ENCODE measurements at places on chromosomes 11 and 22.
A peak's percentile ranks its signal among the peaks of the same experiment; 100 is the strongest.

GRCh38 chr11:88454881-88455280 is 117.3 kb upstream of the CTSC start:
- no peak for DNase-seq

DNA sequence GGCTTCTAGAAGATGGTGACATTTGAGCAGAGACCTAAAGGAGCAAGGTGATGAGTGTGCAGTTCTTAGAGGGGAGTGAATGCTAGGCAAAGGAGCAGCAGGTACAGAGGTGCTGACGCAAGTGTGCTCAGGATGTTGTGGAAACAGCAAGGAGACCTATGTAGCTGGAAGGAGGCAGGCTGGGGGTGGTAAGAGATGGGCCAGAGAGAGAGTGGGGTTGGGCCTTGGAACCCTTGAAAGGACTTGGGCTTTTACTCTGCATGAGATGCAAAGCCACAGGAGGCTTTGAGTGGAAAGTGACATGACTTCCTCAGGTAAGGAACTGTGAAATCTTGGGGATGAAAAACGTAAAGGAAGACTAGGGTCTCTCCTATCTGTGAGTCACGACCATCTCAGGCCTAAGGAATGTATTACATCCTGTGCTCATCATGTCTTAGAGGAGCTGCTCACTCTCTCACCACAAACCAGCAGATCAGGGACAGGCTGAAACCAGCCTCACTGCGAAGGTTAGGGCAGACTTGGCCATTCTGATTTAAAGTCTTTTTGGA is 65.4 kb downstream of the MICAL2 start:
- DNase-seq, result no peak

- no peak for DNase-seq
Observed at GRCh38 chr11:99349151-99349673, 328.5 kb downstream of the CNTN5 start.

DNA sequence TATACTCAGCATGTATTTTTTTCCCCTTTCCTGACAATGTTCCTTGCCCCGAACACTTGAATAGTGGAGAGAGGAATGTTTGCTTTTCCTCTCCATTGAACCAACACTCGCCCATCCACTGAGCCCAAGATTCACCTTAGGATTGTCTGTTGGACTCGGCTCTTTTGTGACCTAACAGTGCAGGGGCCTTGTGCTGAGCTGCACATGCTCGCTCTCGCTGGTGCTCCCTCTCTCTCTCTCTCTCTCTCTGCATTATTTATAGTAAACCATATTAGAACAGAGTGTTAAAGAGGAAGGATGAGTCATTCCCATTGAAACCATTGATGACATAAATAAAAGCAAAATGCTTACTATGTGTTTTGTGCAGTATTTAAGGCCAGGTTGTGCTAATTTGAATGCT is 20.7 kb downstream of the ZBTB16 start:
- peak; percentile 50 for DNase-seq

DNA sequence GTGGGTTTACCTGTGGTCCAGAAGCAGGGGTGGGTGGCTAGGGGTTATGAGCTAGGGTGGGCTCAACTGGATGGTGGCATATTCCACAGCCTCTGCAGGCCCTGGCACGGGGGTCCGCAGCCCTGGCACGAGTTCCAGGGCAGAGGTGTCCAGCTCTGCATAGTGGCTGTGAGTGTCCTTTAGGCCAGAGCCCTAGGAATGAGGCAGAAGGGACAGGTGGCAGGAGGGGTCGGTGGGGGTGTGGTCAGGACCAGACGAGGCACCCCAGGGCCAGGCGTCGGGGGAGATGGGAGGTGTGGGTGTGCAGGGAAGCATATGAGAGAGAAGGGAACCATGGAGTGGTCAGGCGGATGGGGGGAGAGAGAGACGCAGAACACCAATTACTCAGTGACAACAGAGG is 99.9 kb downstream of the NECTIN1 start:
- no peak for DNase-seq

DNA sequence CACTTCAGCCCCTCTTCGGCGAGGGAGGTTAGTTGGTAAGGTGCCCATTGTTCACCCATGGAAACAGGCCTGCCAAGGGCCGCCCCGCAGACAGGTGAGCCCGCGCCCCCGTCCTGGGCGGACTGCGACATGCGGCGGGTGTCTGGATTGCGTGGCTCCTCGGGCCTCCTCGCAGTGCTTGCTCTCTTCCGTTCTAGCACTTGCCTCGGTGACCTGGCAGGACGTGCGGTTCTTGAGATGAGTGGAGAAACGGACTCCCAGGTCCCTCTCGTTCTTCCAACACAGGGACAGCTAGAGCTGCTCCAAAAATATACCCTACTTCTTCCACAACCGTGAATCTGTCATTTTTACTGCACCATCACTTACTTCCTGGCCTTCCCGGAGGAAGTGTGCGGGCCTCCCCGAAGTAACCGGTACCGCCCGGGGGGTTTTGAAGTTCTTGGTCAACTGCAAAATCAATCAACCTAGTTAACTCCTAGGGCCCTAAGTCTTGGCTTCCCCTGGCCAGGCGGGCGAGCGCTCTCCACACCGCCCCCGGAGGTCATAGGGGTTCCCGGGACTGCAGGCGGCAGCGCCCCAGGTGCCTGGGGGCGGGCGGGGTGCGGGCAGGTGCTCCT is 745 bp upstream of the ZBTB44 start:
- peak; percentile 38 for DNase-seq

DNA sequence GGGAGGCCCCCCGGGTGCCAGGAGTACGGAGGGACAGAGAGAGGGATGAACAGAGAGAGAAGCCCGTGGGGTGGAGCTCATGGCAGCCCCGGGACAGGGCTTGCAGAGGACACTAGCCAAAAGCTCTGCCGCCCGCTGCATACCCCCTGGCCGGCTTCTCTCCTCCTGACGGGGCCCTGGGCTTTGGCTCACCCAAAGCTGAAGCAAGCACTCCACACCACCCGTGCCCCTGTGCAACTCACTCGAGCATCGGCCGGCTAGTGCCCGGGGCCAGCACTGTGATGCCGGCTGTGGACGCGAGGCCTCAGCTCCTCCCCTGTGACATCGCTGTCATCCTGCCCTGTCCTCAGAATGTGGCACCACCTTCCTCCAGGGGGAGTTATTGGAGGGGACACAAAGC is 429.6 kb downstream of the BRD1 start:
- DNase-seq, result no peak

- no peak for DNase-seq
Observed at GRCh38 chr22:41127451-41127850, 35.1 kb downstream of the EP300 start.

DNA sequence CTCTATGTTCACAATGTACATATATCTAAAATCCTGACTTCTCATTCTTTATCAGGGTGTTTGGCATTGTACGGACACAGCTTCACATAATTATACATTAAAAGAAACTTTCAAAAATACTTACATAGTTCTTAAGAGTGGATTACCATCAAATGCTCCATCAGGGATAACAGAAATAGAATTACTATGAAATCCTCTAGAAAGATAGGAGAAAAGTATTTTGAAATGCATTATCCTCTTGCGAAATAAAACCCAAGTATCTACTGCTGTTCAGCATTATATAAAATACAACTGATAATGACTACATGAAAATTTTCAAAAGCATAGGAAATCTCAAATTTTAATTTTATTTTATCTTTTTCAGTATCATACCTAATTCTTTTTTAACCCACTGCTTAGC is 17.8 kb upstream of the CCDC34 start:
- no peak for DNase-seq

GRCh38 chr11:8070417-8071115 is 10.4 kb upstream of the TUB start:
- no peak for DNase-seq

DNA sequence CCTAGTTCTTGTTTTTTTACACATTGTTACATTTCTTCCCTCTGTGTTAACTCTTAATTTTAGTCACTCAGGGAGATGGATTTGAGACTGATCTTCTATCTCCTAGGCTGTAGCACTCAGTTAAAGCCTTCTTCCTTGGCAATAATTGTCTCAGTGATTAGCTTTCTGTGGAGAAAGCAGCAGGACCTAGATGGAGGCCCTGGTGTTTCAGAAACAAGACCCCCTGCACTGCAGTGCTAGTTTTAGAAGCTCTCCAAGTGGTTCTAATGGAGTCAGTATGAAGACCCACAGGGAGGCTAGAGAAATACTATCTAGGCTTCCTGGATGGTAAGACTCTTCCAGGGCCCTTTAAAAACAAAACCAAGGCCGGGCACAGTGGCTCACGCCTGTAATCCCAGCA is 4.1 kb upstream of the PC start:
- DNase-seq, result no peak

DNA sequence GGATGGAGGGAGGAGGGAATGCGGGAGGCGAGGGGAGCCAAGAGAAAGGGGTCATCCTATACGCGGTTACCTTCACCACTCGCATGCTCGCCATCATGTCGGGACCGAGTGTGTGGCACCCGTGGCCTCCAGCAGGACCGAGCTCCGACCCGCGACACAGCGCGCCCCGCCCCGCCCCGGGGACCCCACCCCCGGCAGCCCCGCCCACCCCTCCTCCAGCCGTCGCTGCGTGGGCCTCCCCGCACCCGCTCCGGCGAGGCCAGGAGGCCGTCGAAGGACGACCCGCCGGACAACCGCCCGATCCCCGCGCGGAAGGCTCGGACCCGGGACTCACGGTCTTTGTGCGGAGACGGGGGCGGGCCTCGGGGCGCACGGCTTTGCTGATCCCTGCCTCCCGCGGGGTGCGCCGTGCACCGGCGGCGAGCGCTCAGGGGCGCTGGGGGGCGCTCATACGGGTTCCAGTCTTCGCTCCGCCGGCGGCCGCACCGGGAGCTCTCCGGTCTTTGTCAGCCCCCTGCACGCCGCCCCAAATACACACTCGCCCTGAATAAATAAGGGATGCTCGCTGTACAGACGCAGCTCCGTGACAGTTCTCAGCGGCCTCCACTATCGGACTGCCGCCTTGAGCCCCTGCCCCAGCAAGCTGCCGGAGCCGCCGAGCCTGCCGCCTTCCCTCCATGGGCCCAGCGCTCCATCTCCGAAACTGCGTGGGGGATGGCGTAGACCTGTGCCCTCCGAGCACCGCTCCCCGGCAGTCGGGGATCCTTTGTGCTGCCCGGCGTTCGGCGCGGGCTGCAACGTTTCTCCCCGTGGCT is at the start of gene UBE2L6:
TSS of gene UBE2L6 (minus strand) at position 158 of the 815 bp plus-strand sequence. CDS start at position 97, 61 bp downstream.
- peak; percentile 49 for DNase-seq

GRCh38 chr22:31291481-31292235 is 630 bp downstream of the PIK3IP1 start:
- no peak for DNase-seq

- no peak for DNase-seq
Observed at GRCh38 chr11:122741613-122742300, 86.2 kb downstream of the UBASH3B start.

DNA sequence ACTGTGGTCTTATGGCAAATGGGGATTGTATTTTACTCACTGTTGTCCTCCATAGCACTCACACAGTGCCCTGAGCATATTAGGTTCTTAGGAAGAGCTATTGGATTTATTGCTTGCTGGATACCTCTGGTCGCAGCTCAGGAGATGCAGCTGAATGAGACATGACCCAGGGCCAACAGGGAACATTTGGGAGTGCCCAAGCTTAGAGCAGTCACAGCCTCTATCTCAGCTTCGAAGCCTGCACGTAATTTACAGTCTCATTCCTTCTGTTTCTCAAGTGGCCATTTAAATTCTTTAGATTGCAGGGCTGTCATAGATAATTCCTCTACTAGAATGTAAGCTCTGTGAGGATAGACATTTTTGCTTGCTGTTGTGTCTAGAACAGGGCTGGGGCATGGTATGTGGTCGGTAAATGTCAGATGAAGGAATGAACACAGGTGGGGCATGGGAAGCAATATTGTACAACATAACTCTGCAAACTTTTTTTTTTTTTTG is 192.8 kb downstream of the GRIK4 start:
- no peak for DNase-seq

- DNase-seq, result no peak
Observed at GRCh38 chr11:299081-299891, at the start of gene IFITM5. TSS of gene IFITM5 (minus strand) at chr11:299526. CDS start at chr11:299490, 36 bp downstream.

- DNase-seq, result no peak
Observed at GRCh38 chr11:67795746-67796145, 121.3 kb upstream of the ALDH3B2 start.

- DNase-seq, result no peak
Observed at GRCh38 chr11:117979481-117980211, 6.5 kb upstream of the IL10RA start.

DNA sequence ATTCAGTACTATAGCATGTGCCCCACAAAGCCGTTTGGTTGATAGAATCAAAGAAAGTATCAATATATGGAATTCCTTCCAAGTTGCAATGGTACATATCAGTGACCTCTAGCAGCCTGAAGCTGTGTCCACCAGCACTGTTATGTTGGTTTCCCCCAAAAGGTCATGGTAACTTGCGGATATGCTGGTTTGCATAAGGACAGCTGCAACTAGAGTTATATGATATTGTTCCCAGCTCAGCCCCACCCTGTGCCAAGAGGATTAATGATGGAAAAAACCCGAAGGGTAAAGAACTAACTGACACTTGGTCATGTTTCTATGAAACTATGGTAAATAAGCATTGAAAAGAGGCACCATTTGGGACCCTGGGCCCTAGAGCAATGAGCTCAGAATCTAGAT is 93.5 kb downstream of the PDHX start:
- no peak for DNase-seq

DNA sequence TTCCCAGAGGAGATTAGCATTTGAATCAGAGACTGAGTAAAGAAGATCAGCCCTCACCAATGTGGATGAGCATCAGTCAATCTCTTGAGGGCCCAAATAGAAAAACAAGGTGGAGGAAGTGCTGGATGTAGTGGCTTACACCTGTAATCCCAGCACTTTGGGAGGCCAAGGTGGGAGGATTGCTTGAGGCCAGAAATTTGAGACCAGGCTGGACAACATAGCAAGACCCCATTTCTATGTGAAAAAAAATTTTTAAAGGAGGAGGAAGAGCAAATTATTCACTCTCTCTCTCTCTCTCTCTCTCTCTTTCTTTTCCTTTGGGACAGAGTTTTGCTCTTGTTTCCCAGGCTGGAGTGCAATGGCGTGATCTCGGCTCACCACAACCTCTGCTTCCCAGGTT is 18.1 kb upstream of the CAPRIN1 start:
- no peak for DNase-seq

DNA sequence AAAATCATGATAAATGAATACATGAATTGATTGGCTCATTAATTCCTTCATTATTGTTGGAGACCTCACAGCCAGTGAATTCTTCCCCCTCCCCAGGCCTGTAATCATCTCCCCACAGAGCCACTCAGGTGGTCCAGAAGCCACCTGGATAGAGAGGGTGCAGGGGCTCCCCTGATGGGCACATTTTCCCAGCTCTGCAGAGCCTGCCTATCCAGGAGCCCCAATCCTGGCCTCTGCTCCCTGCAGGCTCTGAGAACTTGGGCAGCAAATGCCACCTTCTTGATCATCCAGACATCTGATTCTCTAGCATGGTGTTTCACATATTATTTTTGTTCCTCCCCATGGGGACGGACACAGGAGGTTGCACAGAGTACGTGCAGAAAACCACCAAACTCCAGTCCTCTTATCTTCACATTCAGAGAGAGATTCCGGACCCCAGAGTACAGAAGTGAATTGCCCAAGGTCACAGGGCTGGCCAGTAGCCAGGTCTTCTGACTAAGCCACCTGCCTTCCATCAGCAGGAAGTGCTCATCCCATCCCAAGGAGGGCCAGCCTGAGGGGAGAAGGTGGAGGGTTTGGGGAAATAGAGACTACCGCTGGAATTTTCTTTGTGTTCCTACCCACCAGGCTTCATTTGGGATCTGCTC is 348.0 kb downstream of the BUD13 start:
- no peak for DNase-seq

Measured in activated gamma-delta T cell treated with Interleukin-2 at 50 U/mL for 16 hours (primary cell).